NCI-H1930 (cell line): ENCODE measurements at places on chromosomes 16 and 17.

- no peak for DNase-seq
Observed at GRCh38 chr16:65235339-65236177, 113.7 kb upstream of the CDH11 start.

DNA sequence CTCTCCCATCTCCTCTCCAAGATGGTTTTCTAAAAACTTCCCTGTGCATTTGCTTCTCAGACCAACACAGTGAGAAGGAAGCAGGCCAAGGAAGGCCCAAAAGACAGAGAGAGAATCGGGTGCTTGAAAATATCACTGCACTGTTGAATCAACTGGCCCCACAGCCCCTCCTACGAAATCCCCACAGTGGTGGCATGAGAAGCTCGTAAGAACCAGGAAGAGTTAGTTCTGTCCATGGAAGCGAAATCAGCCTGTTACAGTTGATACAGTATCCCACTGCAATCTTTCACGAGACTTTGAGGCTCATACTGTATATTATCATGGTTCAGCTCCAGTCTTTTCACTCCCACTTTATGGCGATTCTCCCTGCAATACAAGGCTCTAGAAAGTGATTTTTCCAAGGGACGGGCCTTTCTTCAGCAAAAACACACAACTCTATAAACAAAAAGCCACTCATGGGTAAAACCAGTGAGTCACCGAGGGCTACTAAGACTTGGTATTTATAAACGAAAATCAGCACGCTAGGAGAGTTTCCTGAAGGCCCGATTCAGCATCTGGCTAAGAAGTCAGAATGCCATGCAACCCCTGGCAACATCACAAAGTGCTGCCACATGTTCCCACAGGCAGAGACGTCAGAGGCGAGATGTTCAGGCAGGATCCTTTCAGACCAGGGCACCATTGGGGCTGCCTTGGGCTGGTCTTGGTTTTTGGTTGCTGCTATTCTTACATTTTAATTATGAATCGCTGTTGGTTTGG, 185.7 kb downstream of the IRX5 start:
- DNase-seq, result no peak

GRCh38 chr17:81890447-81891302, 711 bp downstream of the ALYREF start:
- DNase-seq, result no peak

DNA sequence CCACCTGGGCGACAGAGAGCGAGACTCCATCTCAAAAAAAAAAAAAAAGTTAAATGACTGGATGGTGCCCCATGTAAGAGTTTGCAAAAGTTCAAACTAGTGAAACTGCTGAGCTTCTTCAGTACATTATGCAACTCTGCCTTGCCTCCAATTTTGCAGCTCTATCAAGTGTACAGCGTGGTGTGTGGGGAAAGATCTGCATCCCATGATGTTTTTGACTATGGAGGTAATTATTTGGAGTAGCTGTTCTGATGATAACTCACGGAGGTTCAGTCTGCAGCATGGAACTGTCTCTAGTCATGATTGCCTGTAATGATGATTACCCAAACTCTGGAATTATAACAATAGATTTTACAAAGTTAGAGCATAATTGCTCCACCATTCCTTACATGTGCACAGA, 149.6 kb downstream of the PITPNC1 start:
- DNase-seq, result no peak

DNA sequence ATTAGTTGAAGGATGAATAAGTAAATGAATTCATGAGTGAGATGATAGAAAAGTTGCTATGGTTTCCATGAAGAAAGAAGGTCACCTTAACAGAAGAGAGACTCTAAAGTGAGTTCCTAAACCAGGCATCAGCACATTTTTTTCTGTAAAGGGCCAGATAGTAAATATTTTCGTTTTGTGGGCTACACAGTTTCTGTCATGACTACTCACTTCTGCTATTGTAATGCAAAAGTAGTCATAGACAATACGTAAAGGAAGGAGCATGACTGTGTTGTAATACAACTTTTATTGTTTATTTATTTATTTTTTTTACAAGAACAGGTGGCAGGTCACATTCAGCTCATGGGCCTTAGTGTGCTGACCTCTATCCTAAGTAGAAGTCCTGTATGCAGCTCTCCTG, 426.1 kb upstream of the DYNLRB2 start:
- DNase-seq, result no peak

GRCh38 chr17:81930142-81931125, 2.9 kb upstream of the MAFG start:
- no peak for DNase-seq
